ENCODE measurements at places on chromosomes 2 and 18. TPM values are rescaled to one million over a fixed set of nuclear protein-coding genes. Genes with fewer than 3 reads are reported as not detected.

DNA sequence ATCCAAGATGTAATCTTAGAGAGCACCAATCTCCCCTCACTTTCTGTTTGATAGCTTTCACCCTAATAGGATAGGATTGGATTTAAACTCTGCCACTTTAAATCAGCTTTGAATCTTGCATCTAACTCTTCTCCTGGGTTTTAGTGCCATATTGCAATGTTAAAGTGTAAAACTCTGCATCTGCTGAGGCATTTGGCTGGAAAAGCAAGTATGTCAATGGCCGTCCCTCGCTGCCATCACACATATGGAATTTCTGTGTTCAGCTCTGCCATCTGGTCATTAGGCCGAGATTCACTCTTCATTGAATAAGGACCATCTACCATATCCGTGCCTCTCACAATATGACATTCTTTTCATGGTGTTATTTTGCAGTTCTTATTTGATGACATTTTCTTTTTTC lies 728.1 kb upstream of the PIK3C3 start:
- no peak for DNase-seq

DNA sequence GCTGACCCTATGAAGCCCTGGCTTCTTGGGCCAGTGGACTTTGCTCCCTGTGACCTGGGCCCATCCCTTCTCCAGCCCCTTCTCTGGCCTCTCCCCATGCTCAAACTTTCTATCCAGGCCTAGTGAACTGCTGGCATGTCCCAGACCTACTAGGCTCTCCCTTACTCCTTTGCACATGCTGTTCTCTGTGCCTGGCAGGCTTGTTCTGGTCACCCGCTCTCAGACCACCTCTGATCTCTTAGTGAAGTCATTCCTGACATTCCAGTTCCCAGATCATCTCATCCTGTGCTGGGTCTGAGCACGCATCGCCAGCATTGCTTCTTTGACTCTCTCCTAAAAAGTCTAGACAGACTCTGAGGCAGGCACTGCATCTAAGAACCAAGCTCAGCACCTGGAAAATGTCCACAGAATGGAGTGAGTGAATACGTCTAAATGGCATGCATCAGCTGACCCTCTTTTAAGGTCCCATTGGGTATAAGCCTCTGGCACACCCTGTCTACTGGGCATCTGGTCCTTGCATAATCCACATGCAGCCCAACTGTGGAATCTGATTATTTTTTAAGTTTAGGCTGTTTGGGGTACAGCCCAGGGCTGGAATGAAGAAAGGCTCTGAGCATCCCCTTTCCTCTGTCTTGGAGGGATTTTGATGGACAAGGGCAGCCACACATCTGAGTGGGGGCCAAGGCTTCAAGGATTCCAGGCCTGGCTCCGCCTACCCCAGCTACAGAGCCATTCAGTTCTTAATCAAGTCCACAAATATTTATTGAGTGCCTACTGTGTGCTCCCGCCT lies 130.6 kb upstream of the HAAO start:
- DNase-seq: no peak

Gene LIMS4
- polyA plus RNA-seq: 3.8 TPM

Gene MLPH
- 1.0 TPM for polyA plus RNA-seq

Gene CPO
- 0.38 TPM for polyA plus RNA-seq

DNA sequence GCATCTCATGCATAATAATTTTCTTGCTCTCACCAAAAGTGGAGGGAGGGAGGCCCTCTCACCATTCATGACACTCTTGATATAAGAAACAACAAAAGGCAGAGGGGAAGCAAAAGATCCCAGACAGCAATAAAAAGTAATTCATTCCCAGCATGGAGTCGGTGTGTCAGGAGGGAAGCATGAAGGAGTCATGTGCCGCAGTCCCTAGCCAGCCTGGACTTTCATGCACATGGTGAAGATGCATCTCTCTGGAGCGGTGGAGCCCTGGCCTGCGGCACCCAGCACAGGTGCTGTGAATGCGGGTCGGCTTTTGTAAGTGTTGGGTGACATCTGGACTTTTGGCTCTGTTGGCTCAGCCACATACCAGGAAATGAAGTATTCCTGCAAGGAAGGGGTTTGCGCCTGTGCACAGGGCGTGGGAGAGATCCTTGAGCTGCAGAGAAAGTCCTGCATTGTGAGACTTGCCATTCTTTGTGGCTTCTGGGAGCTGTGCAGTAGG lies 119.4 kb downstream of the COPS8 start:
- no peak for DNase-seq

- no peak for DNase-seq
Observed at GRCh38 chr2:187210726-187211125, 237.3 kb downstream of the CALCRL start.
